Stimulated activated CD4-positive, alpha-beta T cell treated with anti-CD3 and anti-CD28 coated beads, Interleukin-2, amount 100 ng/mL, for 48 hours (primary cell): ENCODE measurements at places on chromosomes 3 and 15.

DNA sequence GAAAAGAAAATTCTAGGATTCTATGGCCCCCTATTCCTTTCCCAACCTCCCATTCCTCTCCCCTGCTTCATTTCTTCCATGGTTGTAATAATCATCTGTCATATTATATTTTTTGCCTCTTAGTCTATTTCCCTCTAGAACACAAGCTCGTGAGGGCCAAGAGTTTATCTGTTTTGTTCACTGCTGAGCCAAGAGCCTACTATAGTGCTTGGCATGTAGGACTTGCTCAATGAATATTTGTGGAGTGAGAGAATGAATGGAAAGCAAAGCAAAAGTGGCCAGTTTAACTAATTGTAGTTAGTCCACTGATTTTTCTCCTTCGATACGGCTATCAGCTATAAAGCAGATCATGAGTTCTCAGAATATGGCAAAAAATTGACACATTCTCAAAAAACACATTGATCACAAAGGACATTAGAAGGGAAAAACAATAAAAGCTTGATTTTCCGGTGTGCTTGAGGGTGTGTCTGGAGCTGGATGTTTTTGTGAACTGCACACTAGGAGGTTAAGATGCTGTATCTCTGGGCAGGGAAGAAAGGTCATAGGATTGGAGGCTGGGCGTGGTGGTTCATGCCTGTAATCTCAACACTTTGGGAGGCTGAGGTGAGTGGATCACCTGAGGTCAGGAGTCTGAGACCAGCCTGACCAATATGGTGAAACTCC is 25.0 kb upstream of the CTSH start:
- no peak for DNase-seq

DNA sequence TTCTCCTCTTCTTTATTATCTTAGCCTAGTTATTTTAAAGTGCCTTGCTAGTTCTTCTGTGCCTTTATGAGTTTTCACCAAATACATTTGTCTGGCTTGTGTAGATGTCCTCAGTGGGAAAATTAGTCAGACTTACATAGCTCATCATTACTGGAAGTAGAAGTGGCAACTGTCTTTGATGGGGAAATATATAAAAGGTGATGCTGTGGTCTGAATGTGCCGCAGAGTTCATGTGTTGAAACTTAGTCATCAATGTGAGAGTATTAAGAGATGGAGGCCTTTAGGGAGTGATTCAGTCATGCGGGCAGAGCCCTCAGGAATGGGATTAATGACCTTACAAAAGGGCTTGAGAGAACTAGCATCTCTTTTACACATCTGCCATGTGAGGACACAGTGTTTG is 6.4 kb upstream of the ERICH6 start:
- DNase-seq, result no peak

DNA sequence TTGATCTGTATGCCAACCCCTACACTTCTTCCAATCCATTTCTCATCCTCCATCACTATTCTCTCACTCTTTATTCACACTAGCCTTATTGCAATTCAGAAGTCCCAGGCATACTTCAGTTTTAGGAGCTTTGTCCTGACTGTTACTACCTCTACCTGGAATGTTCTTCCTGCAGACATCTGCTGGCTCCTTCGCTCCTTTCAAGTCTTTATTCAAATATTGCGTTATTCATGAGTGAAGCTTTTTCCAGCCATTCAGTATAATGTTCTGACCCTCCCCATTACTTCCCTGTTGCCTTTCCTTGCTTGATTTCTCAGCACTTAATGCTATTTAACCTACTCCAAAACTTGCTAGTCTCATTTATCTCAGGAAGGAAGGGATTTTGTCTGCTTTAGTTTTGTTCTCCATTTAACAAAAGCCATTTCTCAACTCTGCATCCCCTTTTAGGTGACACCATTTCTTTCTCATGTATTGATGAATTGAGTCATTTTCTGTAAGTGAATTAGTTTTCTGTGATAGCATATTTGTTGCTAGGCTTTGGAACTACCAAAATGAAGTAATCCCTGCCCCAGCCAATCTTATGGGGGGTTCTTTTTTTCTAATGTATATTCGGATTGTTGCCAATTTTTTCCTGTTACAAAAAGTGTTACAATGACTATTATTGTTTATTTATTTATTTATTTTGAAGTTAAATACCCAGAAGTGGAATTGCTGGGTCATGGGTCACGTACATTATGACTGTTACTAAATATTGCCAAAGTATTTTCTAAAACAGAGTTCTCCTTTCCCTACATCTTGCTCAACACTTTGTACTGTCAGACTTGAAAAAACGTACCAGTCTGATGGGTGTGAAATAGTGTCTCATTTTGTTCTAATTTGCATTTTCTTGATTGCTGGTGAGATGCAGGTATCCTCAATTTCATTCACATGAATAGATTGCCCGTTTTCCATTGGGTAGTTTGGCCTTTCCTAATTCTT is 9.4 kb downstream of the ATP11B start:
- DNase-seq, result no peak

GRCh38 chr15:60363903-60364611 is 33.7 kb downstream of the ANXA2 start:
- DNase-seq, result no peak

- DNase-seq, result no peak
Measured at GRCh38 chr15:32824777-32825176, 107.0 kb downstream of the GREM1 start.
